ENCODE measurements at places on chromosomes 4 and X.

GRCh38 chrX:140354431-140355120 is 150.3 kb downstream of the SOX3 start:
- DNase-seq: no peak

DNA sequence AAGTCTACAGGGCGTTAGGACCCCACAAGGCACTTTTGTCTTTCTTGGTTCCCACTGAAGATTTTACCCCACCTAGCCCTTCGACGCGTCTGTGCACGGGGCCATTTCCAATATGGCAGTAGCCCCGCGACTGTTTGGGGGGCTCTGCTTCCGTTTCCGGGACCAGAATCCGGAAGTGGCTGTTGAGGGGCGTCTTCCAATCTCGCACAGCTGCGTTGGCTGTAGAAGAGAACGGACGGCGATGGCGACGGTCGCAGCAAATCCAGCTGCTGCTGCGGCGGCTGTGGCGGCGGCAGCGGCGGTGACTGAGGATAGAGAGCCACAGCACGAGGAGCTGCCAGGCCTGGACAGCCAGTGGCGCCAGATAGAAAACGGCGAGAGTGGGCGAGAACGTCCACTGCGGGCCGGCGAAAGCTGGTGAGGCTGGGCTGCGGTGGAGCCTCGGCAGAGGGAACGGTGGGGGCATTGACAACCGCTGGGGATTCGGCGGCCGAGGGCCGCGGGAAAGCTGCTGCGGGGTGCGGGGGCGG is at the start of gene USP11:
Gene USP11, plus strand, starts transcription at position 207 of the 530 bp plus-strand sequence. Its CDS starts 35 bp downstream, at position 242.
- DNase-seq: peak; percentile 66

- no peak for DNase-seq
Observed at GRCh38 chrX:5458300-5458842, 770.3 kb downstream of the NLGN4X start.

- DNase-seq: no peak
Observed at GRCh38 chrX:63784346-63784901, 590 bp downstream of the ARHGEF9 start.

DNA sequence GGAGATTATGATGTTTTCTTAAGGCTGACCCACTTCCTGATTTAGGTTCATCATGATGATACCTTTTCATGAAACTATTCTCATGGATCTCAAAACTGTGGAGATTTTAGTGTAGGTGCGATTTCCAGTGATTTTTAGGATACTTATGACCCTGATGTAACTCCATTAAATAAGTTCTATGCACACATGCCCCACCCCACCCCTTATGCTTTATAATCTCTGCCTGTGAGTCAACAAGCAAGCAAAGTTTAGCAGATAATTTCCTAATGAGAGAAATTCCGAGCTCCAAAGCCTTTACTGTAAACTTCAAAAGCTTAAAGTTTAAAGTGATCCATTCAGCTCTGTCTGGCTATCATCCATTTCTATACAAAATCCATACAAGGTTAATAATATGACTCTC is 56.4 kb downstream of the C4orf33 start:
- DNase-seq: no peak

GRCh38 chr4:72558655-72559054 is 10.4 kb downstream of the ADAMTS3 start:
- DNase-seq: no peak

- DNase-seq: no peak
Observed at GRCh38 chr4:183783991-183784553, 121.0 kb upstream of the STOX2 start.

GRCh38 chrX:105869701-105870100 is 47.4 kb downstream of the NRK start:
- DNase-seq: no peak

- no peak for DNase-seq
Observed at GRCh38 chr4:139493176-139493575, 39.3 kb downstream of the RAB33B start.

DNA sequence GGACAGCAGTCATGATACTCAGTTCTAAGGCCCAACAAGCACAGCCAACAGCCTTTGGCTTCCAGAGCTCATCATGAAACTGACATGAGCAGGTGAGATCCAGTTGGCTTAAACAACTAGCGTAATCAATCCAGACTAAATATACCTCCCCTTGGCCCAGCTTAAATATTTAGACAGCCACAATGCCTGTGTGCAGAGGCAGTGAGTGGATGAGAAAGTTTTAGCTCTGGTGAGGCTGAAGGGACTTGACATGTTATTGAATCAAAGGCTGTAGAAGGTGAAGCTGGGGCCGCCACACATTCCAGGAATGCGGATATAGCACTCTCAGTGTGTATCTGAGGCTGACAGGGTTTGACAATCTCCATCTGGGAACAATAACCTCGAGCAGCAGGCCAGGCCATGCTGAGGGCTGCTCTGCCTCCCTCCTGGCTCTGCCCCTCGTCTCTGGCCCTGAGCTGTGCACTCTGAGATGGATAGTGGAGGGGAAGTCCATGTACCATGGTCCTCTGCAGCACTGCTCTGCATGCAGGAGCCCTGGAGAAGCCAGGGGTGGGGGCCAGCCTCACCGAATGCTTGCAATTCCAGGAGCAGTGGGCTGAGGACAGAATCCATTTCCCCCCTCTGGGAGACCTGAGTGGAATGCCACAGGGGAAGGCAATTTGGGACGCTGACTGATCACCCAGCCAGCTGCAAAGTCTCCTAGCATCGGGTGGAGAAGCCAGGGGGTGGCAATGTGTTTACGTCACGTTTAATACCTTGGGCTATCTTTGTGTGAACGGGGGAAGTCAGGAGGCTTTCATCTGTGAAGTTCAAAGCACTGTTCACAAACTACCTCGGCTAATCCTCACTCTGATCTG is 37.3 kb upstream of the RASL11B start:
- DNase-seq: peak; percentile 49

- DNase-seq: peak; percentile 1
Observed at GRCh38 chr4:28277931-28278330, 1417.3 kb downstream of the STIM2 start.

- DNase-seq: no peak
Observed at GRCh38 chrX:145825896-145826295, 8.3 kb downstream of the SLITRK2 start.

GRCh38 chr4:176949029-176949428 is 156.3 kb upstream of the VEGFC start:
- DNase-seq: peak; percentile 91

GRCh38 chr4:21514022-21514694 is 434.4 kb downstream of the KCNIP4 start:
- no peak for DNase-seq

GRCh38 chr4:111883557-111883999 is 261.7 kb upstream of the FAM241A start:
- DNase-seq: no peak

DNA sequence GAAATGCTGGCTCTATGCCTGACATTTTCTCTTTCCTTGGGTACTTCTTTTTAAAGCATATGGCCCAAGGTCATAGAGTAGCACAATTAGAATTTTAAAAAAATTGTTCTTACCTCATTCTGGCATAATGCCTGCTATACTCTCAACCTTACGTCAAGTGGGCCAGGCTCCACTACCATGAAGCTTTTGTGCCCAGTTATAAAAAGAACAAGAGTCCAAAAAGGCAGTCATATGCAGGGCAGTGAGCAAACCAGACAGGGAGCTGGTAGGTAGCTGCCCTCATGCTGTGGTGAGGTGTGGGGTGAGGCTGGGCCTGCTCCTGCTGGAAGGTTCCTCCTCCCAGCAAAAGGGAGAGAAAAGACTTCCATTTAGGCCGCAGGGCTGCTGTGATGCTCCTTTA is 64.4 kb upstream of the UCP1 start:
- DNase-seq: no peak

DNA sequence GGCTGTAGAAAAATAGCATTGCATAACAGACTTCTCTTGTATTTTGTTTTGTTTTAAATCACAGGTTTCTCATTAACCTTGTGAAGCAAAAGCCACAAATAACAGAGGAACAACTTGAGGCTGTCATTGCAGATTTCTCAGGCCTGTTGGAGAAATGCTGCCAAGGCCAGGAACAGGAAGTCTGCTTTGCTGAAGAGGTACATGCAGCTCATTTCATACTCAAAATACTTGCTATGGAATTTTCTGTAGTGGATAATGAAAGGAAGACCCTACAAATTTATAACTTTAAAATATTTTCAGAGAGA is 17.6 kb downstream of the AFP start:
- DNase-seq: no peak

DNA sequence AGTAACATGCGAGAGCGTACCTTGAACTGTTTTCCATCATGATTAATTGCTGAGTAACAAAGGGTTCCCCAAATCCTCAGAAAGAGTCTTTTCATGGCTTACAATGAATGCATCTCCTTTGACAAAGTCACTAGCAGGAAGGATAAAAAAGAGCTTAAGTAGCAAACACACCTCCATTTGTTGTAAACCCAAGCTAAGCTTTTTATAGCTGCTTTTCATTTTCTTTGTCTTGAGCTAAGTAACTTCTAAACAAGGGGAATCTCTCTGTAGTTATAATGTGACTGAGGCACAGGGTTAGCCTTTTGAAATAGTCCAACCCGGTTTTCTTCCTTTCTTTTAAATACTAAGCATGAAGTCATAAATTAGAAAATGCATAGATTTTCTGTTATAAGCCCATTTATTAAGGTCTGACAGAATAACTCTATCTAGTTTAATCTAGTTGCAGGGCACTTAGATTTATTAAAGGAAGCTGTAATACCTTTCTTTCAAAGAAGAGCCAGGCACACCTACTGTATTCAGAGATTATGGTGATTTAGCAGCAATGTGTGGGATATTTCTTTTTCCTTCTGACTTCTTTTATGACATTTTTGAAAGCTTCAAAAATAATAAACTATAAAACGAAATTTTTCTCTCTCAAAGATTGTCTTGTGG is 226.9 kb upstream of the SMIM31 start:
- DNase-seq: no peak

DNA sequence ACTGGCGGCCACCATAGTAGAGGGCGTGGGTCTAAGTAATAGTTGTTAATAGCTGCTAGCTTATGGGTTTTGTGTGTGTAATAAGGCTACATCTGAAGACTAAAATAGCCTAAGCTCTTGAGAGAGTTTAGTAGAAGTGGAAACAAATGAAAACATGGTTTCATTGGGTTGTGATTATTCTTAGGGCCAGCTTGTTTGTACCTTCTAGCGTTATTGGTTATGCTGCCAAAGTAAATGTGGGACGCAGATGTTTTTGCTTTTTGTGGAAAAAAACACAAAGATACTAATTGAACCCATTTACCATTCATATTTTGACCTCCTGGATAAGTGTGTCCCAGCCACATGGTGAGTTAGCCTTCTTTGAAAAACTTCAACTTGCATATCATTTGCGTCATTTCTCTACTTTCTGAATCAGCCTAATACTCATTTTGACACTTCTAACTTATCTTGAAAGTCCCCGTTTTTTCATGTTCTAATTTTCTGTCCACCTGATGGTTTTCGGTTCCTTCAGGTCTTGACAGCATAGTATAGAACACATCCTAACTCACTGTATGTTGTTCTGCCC is 305.3 kb downstream of the FRMPD4 start:
- DNase-seq: peak; percentile 8

DNA sequence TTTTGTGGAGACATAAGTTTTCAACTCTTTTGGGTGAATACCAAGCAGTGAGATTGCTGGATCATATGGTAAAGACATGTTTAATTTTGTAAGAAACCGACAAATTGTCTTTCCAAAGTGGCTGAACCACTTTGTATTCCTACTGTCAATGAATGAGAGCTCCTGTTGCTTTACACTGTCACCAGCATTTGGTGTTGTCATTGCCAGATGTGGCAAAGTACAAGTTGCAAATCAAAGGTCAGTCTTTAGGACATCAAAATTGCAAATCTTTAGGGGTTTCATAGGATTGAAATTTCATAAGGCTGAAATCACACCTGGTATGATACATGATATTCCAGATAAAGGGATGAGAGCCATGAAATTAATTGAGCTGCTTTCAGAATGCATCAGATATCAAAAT is 67.7 kb upstream of the ELOVL6 start:
- DNase-seq: no peak

DNA sequence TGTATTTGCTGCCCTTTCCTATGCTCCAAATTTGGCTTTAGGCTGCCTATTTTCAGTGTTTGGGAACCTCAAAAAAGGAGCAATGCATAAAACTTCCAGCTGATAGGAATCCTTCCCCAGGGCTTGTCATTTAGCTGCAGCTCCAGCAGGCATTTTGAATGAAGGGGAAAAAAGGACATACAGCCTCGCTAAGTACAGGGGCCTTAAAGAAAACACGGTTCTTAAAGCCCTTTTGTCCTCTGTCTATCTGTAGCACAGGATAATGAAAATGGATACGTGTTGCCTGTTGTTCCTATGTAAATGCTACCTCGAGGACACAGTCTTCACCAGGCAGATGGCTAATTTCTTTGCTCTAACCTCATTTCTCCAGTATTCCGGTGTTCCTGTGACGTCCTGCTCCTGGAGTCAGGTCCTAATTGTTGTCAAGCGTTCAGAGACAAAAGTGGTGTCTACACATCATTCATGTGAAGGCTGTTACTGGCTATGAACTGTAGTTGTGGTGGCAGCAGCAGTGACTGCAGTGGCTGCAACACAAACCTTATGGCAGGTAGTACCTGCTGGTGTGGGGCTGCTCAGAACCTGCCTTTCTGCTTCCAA is 117.4 kb downstream of the MGST2 start:
- DNase-seq: no peak

DNA sequence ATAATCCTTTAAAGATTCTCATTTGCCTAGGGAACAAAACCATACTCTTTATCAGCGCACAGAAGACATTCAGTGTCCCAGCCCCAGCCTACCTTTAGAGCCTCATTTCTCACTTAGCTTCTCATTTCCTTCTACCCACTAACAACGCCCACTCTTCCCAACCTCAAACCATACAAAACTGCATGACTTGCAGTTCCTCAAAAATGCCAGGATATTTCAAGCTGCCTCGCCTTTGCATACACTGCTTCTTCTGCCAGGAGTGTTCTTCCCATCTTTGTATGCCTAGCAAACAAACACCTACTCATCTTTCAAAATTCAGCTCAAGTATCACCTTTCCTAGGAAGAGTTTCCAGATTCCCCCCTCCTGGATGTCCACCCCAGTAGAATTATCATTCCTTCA is 129.9 kb upstream of the ADGRL3 start:
- DNase-seq: no peak

- peak; percentile 6 for DNase-seq
Observed at GRCh38 chr4:76308548-76308947, 2.0 kb downstream of the STBD1 start.

DNA sequence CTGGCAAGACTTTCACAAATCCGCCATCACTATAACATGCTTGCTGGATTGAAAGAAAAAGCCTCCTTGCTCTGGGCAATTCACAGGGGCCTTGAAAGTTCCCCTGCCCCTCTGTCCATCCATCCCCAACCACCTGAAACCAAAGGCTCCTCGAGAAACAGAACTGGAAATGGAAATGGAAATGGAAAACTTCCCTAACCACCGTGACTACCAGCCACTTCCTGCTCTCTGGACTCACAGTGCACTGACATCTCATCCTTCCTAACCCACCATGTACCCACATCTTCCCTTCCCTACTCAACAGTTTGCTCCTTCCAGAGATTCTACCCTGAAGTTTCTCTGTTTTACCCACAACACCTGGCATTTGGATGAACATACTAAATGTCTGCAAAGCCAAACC is 603.6 kb upstream of the DIPK2B start:
- no peak for DNase-seq

DNA sequence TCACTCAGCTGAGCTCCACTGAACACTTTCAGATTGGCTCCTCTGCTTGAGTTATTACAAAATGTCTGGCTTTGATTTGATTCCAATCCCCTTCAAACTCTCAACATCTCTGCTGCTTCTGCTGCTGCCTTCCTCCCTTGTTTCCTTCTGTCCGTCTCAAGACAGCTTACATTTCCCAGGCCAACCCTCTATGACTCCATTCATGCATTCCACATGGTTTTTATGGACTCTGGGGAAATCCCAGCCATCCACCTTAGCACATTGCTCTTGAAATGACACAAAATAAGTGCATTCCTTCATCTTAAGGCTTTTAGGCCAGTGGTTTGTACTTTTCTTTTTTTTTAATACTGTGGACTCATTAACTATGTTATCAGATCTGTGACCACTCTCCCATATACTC is 68.5 kb upstream of the TMEM164 start:
- no peak for DNase-seq

Data from RPMI7951 (cell line).